Activated CD4-positive, alpha-beta T cell treated with anti-CD3 and anti-CD28 coated beads for 24 hours (primary cell): ENCODE measurements at places on chromosomes 1 and 21.

- DNase-seq = no peak
Measured at GRCh38 chr1:20150969-20151368, 11.8 kb downstream of the PLA2G2F start.

DNA sequence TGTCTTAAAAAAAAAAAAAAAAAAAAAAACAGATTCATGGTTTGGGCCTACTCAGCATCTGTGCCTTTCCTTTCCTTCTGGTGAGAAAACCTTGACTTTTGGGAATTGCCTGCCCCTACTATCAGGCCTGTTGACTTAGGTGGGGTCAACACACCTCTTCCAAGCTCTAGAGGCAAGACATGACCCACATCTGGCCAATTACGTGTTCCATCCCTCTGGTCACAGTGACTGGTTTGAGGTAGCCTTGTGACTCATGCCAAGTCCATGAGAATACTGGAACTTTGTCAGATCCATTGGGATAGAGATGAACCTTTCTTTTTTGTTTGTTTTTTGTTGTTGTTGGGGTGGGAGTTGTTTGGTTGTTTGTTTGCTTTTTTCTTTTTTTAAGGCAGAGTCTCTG, 37.3 kb upstream of the KHDRBS1 start:
- DNase-seq = no peak

GRCh38 chr1:101330427-101331130, 93.8 kb downstream of the S1PR1 start:
- DNase-seq = no peak

- DNase-seq = no peak
Measured at GRCh38 chr1:10160907-10161490, 49.4 kb upstream of the KIF1B start.

DNA sequence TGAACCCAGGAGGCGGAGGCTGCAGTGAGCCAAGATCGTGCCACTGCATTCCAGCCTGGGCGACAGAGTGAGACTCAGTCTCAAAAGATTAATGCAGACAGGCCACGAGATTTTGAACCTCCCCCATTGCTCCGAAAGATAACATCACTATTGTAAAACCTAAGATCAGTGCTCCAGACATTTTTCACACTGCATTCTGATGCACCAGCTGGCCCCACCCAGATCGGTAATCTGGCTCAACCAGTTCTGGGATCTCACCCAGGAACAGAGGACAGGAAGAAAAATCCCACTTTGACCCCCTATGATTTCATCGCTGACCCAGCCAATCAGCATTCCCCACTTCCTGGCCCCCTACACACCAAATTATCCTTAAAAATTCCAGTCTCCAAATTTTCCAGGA, 10.7 kb upstream of the CSRP1 start:
- no peak for DNase-seq

- DNase-seq = no peak
Measured at GRCh38 chr1:10027027-10027426, 5.7 kb upstream of the UBE4B start.
